Activated CD4-positive, alpha-beta memory T cell treated with anti-CD3 and anti-CD28 coated beads, Interleukin-2, amount 10 ng/mL, durations not matched to agents 7 days and 5 days (primary cell): ENCODE measurements at places on chromosomes 13 and 19.
A peak's percentile ranks its signal among the peaks of the same experiment; 100 is the strongest.

- DNase-seq = no peak
Observed at GRCh38 chr13:48908381-48909055, 67.2 kb upstream of the FNDC3A start.

- no peak for DNase-seq
Observed at GRCh38 chr19:519449-519865, 12.1 kb upstream of the CDC34 start.

DNA sequence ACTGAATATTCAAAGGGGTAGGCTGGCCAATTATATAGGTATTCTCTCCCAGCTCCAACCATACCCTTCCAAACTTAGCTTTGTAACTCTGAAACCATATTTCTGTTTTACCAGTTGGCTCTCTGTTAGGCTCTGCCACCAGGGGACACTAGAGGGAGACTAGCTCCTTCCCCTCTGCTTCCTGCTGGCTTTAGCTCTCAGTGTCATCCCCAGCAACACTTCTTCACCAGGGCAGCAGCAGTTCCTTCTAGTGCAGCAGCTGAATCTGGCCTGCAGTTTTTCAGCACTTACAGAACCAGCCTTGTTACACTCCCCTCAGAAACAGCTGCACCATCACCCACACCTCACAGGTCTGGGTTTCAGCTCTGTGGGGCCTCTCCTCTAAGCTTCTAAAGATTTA lies 51.0 kb upstream of the DOCK9 start:
- DNase-seq = peak; percentile 65

DNA sequence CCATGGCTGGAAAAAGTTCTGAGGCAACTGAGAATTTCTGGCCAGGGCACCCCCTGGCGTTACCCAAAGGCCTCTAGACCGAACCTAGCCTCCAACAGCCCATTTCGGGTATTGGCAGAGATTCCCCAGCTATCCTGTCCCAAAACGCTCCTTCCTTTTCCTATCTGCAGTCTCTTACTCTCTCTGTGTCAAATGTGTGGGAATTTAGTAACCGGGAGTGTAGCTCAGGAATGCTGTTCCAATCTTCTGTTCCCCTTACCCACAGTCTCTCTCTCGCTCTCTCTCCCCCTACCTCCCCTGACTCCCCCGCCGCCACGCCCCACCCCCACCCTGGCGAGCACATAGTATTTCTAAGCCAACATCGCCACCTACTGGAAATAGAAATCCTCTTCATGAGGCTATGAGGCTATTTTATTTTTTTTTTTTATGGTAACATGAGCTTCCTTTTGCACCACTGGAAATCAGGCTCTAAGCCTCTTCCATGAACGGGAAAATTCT lies 27.0 kb downstream of the OXGR1 start:
- DNase-seq = no peak

- no peak for DNase-seq
Observed at GRCh38 chr13:28967029-28967915, 147.1 kb downstream of the MTUS2 start.

GRCh38 chr13:93226623-93227279 lies at the start of gene GPC6:
Gene GPC6 (plus strand): TSS chr13:93226807.
- no peak for DNase-seq

GRCh38 chr13:77699059-77699680 lies 1.7 kb downstream of the SLAIN1 start:
- no peak for DNase-seq

GRCh38 chr13:41054212-41054877 lies 7.0 kb upstream of the WBP4 start:
- DNase-seq = peak; percentile 38

DNA sequence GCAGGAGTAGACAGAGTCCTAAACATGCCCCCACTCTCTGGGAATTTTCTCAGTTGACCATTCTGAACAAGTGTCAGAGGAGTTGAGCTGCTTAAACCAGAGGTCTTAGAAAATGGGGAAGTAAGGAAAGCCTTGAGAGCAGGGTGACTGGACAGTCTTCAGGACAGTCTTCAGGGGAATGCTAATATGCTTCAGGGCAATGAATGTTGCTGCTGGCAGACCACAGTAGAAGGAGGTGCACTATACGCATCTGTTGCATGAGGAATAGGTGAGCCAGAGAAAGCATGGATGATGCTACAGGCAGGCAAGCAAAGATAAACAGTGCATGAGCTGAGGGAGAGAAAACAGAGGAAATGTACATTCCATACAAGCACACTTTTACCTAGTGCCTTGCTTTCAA lies 196.6 kb upstream of the GPR12 start:
- no peak for DNase-seq

GRCh38 chr19:35056513-35057063 lies 15.1 kb downstream of the HPN start:
- DNase-seq = no peak

DNA sequence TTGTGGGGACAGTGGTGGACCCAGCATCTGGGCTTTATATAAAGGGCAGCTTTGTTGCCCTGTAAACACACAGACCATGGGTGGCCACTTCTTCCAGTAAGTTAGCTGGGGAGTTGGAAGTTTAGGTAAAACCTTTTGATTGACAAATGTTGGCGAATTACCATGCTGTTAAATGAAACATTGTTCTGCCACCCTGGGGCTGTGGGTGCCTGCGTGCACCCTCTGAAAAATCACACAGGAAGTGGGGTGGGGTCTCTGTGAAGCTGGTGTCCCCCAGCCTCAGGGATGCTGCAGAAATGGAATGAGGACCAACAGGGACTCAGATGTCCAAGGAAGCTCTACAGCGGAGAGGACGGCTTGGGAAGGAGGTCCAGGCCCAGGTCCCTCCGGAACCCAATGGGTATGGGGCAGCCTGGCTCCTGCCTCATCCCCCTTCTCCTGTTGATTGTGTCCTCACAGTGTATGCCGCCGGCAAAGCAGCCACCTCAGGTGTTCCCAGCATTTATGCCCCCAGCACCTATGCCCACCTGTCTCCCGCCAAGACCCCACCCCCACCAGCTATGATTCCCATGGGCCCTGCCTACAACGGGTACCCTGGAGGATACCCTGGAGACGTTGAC lies 2.8 kb upstream of the USF2 start:
- no peak for DNase-seq

DNA sequence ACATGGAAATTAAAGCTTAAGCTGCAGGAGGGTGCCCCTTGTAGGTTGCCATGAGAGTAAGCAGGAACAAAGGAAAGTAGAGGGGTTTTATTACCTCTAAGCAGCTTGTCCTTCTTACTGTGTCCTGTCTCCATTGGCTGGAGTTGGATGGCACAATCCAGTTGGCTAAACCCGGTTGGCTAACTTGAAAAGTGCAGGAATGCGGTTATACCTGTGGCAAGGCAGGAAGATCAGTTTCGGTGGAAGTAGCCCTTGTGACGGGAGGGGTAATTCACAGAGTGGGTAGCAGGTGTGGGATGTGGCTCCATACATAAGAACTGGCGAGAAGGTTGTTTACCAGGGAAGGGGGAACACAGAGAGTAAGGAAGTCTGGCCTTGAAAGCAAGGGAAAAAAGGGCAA lies 3.2 kb downstream of the ZNF726 start:
- DNase-seq = no peak

DNA sequence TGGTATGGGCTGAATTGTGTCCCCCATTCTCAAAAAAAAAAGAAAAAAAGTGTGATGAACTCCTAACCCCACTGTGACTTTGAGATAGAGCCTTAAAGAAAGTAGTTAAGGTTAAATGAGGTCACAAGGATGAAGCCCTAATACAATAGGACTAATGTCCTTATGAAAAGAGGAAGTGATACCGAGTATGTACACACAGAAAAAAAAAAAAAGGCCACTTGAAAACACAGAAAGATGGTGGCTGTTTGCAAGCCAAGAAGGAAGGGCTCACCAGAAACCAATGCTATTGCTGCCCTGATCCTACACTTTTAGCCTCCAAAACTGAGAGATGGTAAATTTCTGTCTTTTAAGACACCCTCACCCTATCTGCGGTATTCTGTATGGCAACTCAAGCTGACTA lies 955.6 kb downstream of the PCDH17 start:
- no peak for DNase-seq

DNA sequence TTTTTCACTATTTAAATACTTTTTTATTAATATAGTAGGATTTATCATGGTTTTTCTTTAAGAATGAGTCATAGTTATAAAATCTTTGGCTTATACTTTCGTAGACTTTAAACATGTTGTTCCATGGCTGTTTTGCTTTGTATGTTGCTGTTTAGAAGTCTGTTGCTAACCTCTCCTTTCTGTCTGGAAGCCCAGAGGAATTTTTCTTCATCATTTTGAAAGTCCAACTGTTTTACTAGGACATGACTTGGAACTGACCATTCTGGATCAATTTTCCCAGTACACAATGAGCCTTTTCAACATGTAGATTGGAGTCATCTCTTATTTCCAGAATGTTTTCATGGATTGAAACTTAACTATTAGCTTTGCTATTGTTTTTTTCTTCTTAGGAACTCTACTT lies 7.9 kb downstream of the CAB39L start:
- no peak for DNase-seq

DNA sequence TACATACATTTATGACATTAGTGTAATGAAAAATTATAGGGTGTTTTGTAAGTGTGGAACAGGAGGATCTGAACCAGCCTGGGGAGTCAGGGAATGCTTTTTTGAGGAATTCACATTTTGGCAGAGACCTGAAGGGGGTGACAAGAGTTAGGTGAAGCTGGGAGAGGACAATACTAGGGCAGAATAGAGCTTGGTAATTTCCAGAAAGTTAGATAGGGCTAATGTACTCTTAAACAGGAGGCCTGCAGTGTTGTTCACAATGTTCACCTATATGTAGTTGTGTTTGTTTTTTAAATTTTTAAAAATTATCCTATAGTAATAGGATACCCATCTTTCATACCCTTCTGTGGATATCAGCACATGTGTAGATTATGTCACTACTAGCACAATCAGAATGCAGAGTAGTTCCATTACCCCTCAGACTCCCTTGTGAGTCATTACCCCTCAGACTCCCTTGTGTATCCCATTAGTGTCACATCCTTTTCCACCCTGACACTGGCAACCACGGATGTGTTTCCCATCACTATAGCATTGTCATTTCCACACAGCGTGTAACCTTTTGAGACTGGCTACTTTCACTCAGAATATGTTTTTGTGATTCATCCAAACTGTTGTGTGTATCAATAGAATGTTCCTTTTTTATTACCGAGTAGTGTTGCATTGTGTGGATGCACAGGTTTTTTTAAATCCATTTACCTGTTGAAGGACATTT lies 43.1 kb downstream of the PCCA start:
- peak; percentile 23 for DNase-seq

GRCh38 chr19:19366434-19367396 lies 38.8 kb upstream of the GATAD2A start:
- DNase-seq = peak; percentile 81

DNA sequence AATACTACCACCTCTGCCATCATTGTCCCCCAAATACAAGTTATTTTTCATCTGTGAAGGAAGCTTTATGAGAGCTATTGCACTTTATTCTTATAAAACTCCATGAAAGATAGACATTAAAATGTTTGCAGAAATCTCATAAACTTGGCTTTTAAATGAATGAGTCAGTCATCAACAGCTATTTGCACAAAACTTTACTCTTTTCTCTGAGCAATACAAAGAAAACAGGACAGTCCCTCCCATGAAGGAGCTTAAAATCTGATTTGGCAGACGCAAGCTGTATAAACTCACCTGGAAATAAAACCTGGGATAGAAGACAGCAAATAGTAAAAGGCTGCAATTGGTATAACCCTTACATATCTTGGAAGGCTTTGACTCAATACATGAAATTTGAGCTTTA lies 16.6 kb upstream of the RCBTB1 start:
- DNase-seq = no peak

- DNase-seq = no peak
Observed at GRCh38 chr13:88031980-88032559, 360.9 kb downstream of the SLITRK5 start.

DNA sequence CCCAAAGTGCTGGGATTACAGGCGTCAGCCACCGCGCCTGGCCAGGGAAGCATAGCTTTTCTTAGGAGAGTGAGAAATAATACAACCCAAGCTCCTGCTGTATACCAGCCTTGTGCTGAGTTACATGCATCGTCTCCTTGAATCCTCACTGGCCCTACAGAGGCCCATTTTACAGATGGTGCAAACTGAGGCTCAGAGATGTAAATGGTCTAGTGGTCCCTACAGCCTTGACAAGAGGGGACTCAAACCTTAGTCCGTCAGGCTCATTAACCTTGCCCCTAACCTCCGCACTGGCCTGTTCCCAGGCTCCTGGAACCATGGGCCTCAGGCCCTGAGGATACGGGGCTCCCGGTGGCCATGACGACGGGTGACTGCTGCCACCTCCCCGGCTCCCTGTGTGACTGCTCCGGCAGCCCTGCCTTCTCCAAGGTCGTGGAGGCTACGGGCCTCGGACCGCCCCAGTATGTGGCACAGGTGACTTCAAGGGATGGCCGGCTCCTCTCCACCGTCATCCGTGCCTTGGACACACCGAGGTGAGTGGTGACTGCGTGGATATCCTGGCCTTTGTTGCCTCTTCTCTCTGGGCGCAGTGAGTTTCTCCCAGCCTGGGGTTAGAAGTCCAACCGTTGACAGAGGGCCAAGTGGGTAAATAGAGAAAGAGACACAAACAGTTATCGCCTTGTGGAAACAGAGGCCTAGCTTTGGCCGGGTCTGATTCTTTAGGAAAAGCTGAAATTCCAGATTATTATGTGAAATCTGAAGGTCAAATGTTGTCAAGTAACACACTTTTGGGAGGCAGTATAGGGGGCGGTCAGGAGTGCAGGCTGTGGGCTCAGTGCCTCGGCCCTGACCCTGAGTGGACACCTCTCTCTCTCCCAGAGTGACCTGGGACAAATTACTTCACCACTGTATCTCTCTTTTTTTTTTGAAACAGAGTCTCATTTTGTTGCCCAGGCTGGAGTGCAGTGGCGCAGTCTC lies 8.7 kb downstream of the MARCHF2 start:
- DNase-seq = no peak

- DNase-seq = no peak
Observed at GRCh38 chr13:109968876-109969577, 182.6 kb upstream of the IRS2 start.

- no peak for DNase-seq
Observed at GRCh38 chr13:48682436-48682835, 28.7 kb downstream of the CYSLTR2 start.

GRCh38 chr19:14322889-14323463 lies 58.3 kb upstream of the ADGRE5 start:
- no peak for DNase-seq

- peak; percentile 66 for DNase-seq
Observed at GRCh38 chr13:29758531-29759114, 91.8 kb downstream of the UBL3 start.

DNA sequence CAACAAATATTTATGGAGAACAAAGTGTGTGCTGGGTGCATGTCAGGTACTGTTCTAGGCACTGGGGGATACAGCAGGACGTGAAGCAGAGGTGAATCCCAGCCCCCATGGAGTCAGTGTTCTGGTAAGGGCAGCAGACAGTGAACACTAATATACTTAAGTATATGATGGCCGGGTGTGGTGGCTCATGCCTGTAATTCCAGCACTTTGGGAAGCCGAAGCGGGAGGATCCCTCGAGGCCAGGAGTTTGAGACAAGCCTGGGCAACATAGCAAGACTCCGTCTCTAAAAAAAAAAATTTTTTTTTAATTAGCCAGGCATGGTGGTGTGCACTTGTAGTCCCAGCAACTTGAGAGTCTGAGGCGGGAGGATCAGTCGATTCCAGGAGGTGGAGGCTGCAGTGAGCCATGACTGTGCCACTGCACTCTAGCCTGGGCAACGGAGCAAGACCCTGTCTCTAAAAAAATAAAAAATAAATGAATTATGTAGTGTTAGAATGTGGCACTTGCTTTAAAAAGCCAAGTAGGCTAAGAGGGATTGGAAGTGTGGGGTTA lies 22.6 kb downstream of the CHST8 start:
- DNase-seq = no peak
